Mesothelial cell of epicardium (in vitro differentiated cells): ENCODE measurements at places on chromosomes 1 and 21.

DNA sequence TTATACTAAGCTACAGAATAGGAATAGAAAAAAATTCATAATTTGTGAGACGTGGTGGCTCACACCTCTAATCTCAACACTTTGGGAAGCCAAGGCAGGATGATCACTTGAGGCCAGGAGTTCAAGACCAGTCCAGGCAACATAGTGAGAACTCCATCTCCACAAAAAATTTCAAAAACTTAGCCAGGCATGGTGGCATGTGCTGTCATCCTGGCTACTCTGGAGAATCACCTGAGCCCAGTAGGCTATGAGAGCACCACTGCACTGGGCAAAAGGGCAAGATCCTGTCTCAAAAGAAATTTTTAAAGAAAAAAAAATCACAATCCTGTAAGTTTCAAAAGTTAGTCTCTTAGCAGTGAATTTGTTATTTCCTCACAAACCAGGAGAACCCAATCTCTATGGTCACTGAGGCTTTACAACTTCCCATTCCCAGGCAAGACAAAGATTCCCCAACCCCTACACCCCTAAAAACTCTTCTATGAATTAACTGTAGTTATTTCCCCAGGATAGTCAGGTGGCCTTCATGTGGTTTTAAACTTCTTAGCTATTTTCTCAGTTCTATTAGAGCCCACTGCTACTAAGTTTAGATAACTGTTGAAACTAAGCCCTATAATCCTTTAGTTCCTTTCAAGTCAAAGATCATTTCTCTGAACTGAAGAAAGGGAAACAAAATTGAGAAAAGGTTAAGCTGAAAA, 74.5 kb downstream of the FOXJ3 start:
- H3K27me3 ChIP-seq, result no peaks in the 10 kb centered on the region
- no peak overlapping the region for H3K4me3 ChIP-seq
- peaks cover 62% of the 10 kb centered on the region for H3K4me1 ChIP-seq
- DNase-seq, result no peak
- peak overlapping the region; percentile 74 for H3K27ac ChIP-seq

DNA sequence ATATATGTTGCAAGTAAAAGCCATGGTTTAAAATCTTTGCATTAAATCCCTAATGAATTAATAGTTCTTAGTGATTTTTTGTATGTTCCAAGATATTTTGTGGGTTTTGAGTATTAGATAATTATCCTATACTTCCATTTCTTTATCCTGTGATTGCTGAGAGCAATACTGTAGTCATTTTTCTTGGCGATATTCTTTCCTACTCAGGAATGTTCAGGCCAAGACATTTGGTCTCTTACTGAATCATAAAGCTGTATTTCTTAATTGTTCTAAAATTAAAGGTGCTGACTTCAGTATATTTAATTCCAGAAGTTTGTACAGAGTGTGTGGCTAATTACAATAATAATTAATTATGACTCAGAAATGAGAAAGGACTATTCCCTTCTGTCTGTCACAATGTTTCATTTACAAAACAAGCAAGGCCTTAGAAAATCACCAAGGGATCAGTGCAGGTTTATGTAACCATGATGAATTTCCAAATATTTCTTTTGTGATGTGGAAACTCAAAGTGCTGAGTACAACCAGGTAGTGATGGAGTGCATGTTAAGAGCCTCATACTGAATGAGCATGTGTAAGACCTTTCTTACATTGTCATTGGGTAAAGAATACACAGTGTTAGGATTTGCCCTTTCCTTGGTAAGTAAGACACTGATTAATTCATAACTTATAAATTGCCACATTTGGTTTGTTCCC, 161.2 kb downstream of the HMCN1 start:
- H3K4me3 ChIP-seq, result no peak overlapping the region
- no peak overlapping the region for H3K27ac ChIP-seq
- H3K27me3 ChIP-seq, result no peaks in the 10 kb centered on the region
- H3K4me1 ChIP-seq, result peaks cover 4% of the 10 kb centered on the region
- DNase-seq, result no peak

GRCh38 chr1:94037392-94038229, 83.3 kb downstream of the ABCA4 start:
- DNase-seq, result no peak
- H3K4me3 ChIP-seq, result no peak overlapping the region
- H3K4me1 ChIP-seq, result peaks cover 27% of the 10 kb centered on the region
- H3K27ac ChIP-seq, result no peak overlapping the region

- H3K4me3 ChIP-seq, result no peak overlapping the region
- no peaks in the 10 kb centered on the region for H3K36me3 ChIP-seq
- H3K27me3 ChIP-seq, result peaks cover 41% of the 10 kb centered on the region
- H3K27ac ChIP-seq, result peak overlapping the region; percentile 69
- H3K4me1 ChIP-seq, result peaks cover 34% of the 10 kb centered on the region
Measured at GRCh38 chr21:42233067-42233961, 14.4 kb downstream of the ABCG1 start.

GRCh38 chr1:14580986-14581385, 17.5 kb upstream of the KAZN start:
- H3K27me3 ChIP-seq, result no peaks in the 10 kb centered on the region
- H3K4me3 ChIP-seq, result no peak overlapping the region

DNA sequence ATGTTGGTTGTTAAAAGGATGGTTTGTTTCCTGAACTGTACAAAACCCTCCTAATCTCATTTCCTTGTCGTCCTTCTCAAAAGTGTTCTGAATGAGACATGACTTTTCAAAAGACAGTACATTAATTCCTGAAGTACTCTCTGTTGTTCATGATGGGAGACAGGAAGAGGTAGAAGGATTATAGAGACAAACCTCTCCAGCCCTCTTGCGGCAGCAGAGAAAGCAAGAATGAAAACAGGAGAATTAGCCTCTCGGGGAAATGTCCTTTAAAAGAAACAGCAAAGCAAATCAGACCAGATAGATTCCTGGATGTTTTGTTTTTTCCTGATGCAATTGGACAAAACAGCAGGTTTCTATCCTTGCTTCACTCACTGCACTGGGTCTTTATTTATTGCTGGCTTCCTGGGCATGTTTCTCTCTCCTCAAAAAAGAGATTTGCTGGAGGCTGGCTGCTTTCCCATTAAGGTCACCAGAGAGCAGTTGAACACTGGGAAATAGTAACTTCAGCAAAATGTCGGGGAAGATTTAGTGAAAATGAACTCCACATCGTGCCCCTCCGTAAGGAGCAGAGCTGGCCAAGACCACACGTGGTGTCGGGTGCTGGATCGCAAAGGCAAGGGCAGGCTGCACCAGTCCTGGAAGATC, 145.8 kb upstream of the SYT6 start:
- H3K4me1 ChIP-seq, result peaks cover 5% of the 10 kb centered on the region
- DNase-seq, result no peak
- no peaks in the 10 kb centered on the region for H3K36me3 ChIP-seq
- H3K4me3 ChIP-seq, result no peak overlapping the region

DNA sequence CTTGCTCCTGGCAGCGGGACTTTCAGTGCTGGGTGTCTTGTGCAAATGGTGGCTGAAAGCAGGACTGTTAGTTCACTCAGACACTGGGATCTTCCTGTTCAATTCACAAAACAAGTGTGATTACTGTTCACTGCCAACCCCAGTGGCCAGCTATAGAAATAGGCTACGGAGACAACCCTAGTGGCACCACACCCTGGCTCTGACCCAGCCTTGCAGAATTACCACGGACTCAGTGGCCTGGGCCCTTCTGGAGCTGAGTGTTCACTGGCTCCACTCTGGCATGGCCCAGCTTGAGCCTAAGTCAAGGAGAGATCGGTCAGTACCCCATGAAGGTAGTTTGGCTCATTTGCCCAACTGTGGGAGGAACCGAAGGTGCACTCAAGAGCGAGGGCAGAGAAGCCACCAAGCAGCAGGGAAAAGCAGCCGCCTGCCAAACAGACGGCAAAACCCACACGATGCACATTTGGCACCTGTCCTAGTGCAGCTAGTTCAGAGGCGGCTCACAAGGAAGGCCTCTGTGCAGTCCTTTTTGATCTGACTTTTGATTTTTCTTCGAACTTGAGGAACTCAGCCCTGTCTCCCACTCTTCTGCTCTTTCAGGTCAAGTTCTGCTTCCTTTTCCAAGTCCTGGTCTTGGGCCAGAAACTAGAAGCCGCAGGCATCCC, 5.9 kb downstream of the KIAA2013 start:
- DNase-seq, result no peak
- H3K36me3 ChIP-seq, result peaks cover 18% of the 10 kb centered on the region
- H3K4me1 ChIP-seq, result peaks cover 21% of the 10 kb centered on the region
- H3K27ac ChIP-seq, result no peak overlapping the region
